ENCODE measurements at places on chromosomes 2 and 18. TPM values are rescaled to one million over a fixed set of nuclear protein-coding genes. Genes with fewer than 3 reads are reported as not detected.

VSNL1 gene
- 0.64 TPM for total RNA-seq

MAL gene
- 11.0 TPM for total RNA-seq

SKA1 gene
- 0.26 TPM for total RNA-seq

LYG2 gene
- total RNA-seq, result not detected

CNGA3 gene
- total RNA-seq, result under 0.01 TPM

GKN1 gene
- total RNA-seq, result not detected

TCF7L1 gene
- 1.9 TPM for total RNA-seq

SRD5A2 gene
- under 0.01 TPM for total RNA-seq

AMER3 gene
- total RNA-seq, result under 0.01 TPM
